Large intestine (tissue), 12 donors: ENCODE measurements at places on chromosomes 5 and 9. TPM values are rescaled to one million over a fixed set of nuclear protein-coding genes. Genes with fewer than 3 reads are reported as not detected.

RLN1 gene
- polyA plus RNA-seq: not detected

IRF1 gene
- polyA plus RNA-seq: 100 TPM

SLC4A9 gene
- polyA plus RNA-seq: 0.22 TPM

PCDHA4 gene
- 1.3 TPM for polyA plus RNA-seq

IRX2 gene
- polyA plus RNA-seq: 0.01 TPM

SPAAR gene
- polyA plus RNA-seq: 0.84 TPM

ISCA1 gene
- 37.2 TPM for polyA plus RNA-seq

SH3PXD2B gene
- polyA plus RNA-seq: 11.0 TPM

PCDHA7 gene
- 0.31 TPM for polyA plus RNA-seq

UBE2B gene
- polyA plus RNA-seq: 130 TPM
